ENCODE measurements at places on chromosomes 5 and 9.

DNA sequence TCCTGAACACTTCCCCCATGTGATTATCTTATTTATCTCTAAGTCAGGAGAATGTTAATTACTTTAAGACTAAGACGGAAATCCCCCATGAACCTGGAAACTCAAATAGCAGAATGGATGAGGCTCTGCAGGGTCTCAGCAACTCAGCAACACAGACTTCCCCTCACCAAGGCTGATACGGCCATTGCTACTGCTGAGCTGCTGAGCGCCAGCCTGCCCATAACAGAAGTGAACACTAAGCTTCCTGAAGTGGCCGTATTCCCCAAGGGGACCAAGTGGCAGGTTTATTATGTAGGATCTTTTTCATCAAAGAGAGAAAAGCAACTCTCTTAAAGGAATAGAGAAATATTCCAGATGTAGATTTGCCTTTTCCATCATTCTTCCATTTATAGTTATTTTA lies 311.1 kb downstream of the RFX3 start:
- no peak for DNase-seq

DNA sequence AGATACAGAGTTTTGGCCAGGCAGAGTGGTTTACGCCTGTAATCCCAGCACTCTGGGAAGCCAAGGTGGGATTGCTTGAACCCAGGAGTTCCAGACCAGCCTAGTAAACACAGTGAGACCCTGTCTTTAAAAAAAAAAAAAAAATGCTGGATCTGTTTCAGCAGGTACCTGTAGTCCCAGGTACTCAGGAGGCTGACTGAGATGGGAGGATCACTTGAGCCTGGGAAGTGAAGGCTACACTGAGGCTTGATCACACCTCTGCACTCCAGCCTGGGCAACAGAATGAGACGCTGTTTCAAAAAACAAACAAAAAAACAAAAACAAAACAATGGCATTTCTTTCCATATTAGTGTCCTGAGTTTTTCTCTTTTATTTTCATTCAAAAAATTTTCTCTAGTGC lies 19.0 kb downstream of the UNC13B start:
- no peak for DNase-seq

DNA sequence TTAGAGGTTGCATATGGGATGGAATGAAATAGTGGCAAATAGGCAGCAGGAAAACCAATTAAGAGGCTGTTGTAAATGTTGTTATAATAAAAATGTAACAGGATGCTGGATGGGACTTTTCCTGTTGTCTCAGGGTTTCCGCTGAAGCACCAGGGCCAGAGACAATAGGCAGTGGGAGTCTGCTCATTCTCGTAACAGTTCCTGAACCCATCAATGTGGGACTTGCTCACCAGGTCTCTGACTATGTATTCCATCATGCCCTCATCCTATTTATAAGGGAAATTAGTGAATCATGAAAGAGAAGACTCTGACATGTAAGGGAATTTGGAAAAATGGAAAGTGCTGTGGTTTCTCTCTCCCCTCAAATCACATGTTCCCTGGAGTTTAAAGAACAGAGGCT lies 23.5 kb upstream of the SSBP2 start:
- DNase-seq, result no peak

- DNase-seq, result no peak
These were observed 220.8 kb upstream of the DAPK1 start for GRCh38 chr9:87276851-87277261.

- DNase-seq, result no peak
These were observed 8.8 kb downstream of the SPRY4 start for GRCh38 chr5:142316051-142316450.

DNA sequence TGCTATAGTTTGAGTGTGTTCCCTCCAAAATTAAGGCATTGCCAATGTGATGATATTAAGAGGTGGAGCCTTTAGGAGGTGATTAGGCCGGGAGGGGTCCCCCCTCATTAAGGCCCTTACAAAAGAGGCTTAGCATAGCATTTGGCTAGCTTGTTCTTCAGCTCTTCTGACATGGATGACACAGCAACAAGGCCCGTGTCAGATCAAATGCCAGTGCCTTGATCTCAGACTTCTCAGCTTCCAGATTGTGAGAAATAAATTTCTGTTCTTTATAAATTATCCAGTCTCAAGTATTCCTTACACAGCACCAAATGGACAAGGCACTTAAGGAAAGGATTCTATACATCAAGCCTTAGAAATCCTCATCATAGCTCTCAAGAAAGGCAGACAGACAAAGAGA lies 31.8 kb downstream of the SLC38A9 start:
- DNase-seq, result no peak

GRCh38 chr9:19800884-19801283 lies 12.0 kb upstream of the SLC24A2 start:
- no peak for DNase-seq

GRCh38 chr5:135154961-135155360 lies 120.9 kb upstream of the PITX1 start:
- DNase-seq, result no peak

DNA sequence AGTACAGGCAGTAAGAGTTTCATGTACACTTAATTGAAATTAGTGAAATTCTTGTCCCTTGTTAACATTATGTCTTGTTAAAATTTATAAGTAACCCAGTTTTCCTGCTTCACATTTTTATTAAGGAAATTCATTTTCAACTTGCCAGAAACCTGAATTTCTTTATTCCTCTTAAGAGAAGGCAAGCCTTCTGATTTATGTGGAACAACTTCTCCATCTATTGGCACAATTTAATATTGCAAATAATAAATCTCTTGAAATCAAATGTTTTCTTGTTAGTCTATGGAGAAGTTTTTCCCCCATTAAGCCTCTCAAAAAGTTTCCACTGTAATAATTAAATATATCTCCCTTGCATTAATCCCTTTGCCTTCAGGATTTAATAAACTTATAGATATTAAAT lies 33.8 kb upstream of the ACO1 start:
- DNase-seq, result no peak

- no peak for DNase-seq
These were observed 127.2 kb downstream of the CTNND2 start for GRCh38 chr5:11777096-11777495.

- DNase-seq, result no peak
These were observed 12.3 kb upstream of the MTMR12 start for GRCh38 chr5:32325062-32325461.

DNA sequence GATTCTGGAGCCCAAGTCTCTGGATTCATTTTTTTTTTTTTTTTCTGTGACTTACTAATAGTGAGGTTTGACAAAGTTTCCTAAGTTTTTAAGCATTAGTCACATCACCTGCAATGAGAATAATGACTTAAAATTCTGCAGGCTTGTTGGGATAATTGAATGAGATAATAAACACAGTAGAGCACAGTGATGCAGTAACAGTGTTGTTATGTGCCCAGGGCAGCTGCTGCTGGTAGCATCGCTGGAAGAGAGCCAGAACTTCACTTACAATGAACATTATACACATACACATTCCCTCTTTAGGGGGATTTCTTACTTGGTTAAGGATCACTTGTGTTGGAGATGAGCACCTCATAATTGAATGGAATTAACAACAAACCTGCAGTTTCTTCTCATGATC lies 78.9 kb downstream of the ALDH7A1 start:
- no peak for DNase-seq

DNA sequence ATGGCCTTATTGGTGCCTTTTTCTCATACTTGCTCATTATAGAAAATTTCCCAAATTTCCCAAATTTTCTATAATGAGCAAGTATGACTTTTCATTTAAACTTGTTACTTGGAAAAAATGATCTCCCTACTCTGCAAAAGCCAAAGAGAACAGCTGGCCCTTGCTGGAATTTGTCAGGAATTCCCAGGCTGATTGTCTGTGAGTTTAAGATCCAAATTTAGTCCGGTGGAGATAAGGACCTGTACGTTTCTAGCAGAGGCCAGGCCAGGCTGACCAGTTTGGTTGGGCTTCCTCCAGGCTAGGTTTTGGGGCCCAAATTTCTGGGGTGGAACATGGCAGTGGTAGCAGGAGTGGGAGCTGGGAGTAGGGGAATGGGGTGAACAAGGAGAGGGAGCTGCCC lies 51.9 kb downstream of the NEURL1B start:
- no peak for DNase-seq

DNA sequence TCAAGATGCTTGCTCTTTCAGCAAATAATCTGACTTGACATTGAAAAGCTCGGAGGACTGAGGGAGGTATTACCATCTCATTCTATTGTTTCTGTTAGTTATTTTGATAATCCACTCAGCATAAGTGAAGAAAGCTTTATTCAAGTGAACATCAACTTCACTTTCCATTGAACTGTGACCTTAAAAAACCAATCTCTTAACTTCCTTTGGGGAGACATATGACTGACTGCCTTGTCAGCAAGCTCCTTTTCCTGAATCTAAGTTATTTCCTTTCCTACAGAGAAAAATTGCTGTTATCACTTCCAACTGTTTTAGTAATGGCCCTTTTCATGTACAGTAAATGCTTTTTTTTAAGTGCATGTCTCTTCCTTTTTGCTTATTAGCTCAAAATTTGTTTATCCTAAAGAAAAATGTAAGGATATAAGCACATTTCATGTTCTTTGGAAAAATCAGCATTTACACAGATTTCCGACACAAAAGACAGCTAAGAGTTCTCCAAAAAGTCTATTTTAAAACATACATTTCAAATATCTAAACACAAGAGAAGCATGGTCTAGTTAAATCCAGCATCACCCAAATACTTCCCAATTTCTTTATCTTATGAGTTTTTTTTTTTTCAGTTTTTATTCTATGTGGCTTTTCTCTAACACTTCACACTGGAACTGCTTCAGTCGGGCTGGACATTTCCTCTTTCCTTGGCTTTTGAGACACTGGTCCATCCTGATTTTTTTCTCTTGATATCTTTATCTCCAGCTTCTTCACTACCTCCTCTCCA lies 117.9 kb upstream of the DAB2 start:
- DNase-seq, result no peak

GRCh38 chr5:153746440-153746839 lies 256.0 kb downstream of the GRIA1 start:
- no peak for DNase-seq

DNA sequence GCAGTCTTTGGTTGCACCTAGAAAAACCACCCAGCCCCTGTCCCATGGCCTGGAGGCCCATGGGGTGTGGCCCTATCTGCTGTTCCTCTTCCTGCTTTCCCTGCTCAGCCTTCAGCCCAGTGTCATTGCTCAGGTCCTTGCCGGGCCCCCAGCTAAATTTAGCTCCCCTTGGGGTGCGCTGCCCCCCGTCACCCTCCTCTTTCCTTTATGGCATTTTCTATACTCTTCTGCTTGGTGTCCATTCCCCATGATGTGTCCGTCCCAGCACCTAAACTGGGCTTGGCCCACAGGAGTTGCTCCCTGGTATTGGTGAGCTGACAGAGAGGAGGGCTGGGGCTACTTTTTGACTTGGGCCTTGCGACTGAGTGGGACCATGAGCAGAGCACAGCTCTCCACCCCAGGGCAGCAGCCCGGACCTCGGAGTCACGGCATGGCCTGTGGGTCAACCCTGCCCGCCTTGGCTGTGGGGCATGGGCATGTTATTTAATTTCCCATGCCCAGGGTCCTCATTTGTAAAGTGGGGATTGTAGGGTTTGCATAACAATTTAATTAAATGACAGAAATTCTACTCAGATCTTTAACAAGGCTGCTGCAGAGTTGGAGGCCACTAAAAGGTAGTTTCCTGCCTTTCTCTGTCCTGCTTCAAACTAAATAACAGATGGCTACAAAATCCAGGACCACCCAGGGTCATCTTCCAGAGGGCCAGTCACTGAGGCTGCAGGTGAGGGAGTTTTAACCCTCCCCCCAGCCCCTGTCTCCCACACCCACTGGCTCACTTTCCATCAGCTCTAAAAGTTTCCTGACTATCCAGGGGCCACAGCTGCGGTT lies 98.2 kb downstream of the DAP start:
- DNase-seq, result no peak

DNA sequence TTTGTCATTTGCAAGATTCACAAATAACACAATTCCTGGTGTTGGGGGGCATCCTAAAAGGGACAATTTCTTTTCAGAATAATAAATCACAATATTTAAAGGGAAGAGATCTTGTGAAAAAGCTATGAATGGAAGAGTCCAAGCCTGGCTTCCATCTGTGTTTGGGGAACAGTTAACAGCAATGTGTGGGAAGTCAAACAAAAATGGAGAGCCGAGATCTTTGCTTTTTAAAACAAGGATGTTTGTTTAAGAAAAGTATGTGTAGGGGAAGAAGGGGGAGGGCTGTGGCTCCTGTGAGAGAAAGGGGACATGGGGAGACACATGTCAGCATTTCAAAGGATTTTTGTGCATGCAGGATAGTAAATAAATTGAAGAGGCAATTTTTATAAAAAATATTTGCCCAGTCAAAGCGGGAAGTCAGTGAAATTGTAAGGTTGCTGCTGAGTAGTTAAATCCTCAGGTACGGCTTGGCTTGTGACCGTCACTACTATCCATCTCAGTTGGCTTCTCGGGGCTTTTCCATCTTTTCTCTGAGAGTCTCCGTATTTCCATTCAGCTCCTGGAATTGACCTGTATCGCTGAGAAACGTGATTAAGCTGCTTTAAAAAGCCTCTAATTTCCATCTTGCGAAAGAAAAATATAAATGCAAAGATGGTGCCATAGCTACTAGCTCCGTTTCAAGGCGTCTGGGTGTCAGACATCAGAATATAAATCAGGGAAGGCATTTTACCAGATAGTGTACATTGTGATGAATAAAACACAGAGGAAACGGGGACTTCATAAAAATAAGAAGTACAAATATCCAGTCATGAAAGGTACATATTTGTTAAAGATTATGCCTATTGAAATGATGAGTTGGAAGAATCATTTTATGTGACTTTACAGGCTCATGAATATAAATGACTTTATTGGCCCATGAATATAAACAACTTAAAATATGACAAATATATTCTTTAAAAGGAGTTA lies 52.9 kb upstream of the VCAN start:
- no peak for DNase-seq

Measured in GM18507 (cell line).